ENCODE measurements at places on chromosomes 16 and 17.

GRCh38 chr17:9769036-9769695 lies 22.2 kb downstream of the DHRS7C start:
- no peak for DNase-seq

GRCh38 chr17:46883871-46884520 lies 32.6 kb downstream of the WNT9B start:
- no peak for DNase-seq

- no peak for DNase-seq
These were observed at the start of gene ABCA6 for GRCh38 chr17:69141431-69142174. Gene ABCA6, minus strand, starts transcription at chr17:69141895. Its CDS starts 1,192 bp downstream, at chr17:69140703.

DNA sequence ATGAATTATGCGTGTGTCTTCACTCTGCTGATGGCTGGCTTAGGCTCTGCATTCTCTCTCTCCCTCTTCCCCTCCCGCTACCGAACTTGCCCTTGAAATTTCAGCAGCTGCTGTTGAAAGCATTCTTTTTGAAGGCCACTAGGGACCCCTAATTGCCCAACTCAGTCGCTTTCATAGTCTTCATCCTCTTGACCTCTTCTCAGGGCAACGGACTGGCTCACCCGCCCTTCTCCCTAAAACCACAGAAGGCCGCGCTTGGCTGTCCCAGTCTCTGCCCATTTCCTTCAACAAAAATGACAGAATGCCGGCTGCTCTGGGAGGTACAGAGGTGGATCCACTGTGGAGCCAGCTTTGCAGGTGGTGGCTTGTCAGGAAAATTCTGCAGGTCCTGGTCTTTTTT lies 21.0 kb upstream of the FMNL1 start:
- no peak for DNase-seq

DNA sequence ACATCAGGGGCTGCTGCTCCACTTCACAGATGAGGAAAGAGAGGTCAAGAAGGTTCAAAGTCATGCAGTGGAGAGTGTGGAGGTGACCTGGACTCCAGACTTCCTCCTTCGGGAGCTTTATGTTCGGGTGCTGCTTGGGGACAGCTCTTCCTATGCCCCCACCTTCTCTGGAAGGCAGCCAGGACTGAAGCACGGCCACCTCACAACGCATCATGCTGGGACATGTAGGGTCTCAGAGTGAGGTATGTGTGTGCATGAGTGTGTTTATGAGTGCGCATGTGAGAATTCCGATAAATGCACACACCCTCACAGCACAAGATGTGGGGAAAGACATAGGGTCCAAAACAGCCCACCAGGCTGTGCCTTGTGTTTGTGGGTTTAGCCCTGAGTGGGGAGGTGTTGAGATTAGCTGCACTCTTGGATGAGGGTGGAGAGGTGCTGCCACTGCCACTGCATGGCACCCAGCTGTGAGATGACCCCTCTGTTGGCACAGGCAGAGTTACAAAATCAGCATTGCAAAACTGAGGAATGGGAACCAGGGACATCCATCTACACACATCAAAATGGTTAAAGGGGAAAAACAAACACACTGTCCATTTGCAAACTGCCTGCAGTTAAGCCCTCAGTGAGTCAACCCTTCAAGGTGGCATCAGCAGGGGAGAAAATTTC lies 367.4 kb downstream of the SEC14L1 start:
- DNase-seq: no peak

- no peak for DNase-seq
These were observed 147.5 kb upstream of the CIBAR2 start for GRCh38 chr16:85259832-85260167.

DNA sequence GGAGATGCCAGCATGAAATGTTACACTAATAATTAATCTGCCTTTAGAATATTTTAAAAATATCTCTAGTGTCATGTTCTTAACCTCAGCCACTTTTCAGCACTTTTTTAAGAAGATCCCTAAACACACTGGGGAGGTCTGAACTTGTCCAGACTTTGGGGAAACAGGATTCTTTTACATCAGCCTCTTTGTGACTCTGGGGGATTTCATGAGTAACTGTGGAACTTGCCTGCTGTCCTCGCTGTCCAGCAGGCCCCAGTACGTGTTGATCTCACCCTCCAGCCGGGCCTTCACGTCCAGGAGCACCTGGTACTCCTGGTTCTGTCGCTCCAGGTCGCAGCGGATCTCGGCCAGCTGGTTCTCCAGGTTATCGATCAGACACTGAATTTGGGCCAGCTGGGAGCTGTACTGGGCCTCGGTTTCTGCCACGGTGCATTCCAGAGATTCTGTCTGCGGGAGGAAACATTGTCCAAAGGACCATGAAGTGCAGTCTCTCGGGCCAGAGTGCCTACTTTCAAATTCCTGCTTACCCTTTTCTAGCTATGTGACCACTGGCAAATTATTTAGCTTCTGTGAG lies 5.5 kb downstream of the KRT40 start:
- no peak for DNase-seq

DNA sequence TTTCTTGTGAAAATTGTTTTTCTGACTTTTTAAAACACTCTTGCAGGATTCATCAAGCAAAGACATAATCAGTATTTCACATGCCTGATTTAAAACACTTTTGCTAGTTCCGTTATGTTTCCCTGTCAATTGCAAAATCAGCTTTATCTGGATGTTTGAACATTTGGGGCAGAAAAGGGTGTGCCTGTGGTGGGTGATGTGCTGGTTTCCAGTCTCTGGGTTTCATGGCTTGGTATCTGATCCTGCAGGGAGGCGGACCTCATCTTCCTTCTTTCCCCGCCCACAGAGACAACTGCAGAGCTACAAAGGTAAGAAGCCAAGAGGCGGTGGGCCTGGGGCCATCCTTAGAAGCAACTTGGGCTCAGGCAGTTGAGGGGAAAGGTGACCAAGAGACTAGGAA lies 41.8 kb downstream of the NLRC5 start:
- DNase-seq: no peak

DNA sequence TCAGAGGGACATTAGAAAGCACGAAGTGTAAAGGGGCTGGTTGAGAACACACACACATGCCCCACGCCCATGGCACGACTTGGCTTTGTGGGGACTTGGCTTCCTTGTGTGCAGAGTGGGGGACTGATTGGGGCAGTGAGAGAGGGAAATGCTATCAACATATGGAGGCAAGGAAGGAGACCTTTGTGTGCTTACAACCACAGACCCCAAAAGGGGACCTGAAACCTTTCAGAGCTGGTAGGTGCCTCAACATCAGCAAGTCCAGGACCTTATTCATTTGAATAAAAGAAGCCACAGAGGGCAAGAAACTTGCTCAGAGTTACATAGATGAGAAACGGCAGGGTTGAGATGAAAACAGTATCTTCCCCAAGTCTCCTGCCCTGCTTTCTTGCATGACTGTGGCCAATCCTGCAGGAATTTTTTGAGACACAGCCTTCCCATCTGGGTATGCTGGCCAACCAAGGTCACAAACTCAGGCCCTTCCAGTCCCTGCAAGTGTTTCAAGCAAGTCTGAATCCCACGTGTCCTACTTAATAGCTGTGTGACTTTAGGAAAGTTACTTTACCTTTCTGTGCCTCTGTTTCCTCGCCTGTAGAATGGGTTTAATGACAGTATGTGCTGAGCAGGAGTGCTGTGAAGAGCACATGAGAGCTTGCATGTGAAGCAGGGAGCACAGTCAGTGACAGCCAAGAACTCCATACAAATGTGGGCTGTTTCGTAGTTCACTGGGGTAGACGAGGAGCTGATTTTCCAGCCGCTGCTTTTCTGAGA lies 26.2 kb downstream of the C16orf78 start:
- no peak for DNase-seq

- DNase-seq: no peak
These were observed 19.1 kb upstream of the HEXD start for GRCh38 chr17:82399041-82399441.

- no peak for DNase-seq
These were observed 112.0 kb upstream of the METRNL start for GRCh38 chr17:82967268-82968032.

GRCh38 chr17:60165971-60166370 lies 16.2 kb downstream of the CA4 start:
- DNase-seq: no peak

DNA sequence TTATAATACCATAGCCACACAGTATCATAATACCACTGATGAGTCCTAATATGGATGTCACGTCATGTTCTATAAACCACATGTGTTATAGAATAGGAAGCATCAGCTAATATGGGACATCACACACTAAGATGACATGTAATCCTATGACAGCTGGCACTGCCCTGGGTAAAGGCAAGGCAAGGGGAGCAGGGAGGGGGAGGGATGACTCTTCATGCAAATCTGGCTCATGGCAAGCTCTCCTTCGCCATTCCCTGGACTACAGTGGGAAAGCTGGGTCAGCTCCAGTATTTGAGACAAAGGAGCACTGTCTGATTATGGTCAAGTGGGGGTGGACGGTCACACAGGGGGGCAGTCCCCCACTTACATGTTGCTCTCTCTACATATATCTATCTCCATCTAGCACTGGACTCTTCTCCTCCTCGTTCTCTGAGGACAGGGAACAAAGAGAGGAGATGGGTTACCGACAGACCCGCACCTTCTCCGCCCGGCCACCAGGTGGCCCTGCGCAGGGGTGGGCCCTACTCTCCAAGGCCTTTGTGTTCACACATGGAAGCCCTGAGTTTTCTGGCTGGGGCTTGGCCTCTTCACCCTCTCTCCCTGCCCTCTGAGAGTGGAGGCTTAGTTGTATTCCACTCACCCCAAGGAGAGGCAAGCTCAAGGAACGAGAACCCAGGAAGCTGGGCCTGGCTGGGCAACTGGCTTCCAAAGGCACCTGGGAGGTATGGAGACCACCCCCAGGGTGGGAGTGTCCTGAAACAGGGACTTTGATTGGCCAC lies 23.4 kb upstream of the MPO start:
- DNase-seq: no peak

DNA sequence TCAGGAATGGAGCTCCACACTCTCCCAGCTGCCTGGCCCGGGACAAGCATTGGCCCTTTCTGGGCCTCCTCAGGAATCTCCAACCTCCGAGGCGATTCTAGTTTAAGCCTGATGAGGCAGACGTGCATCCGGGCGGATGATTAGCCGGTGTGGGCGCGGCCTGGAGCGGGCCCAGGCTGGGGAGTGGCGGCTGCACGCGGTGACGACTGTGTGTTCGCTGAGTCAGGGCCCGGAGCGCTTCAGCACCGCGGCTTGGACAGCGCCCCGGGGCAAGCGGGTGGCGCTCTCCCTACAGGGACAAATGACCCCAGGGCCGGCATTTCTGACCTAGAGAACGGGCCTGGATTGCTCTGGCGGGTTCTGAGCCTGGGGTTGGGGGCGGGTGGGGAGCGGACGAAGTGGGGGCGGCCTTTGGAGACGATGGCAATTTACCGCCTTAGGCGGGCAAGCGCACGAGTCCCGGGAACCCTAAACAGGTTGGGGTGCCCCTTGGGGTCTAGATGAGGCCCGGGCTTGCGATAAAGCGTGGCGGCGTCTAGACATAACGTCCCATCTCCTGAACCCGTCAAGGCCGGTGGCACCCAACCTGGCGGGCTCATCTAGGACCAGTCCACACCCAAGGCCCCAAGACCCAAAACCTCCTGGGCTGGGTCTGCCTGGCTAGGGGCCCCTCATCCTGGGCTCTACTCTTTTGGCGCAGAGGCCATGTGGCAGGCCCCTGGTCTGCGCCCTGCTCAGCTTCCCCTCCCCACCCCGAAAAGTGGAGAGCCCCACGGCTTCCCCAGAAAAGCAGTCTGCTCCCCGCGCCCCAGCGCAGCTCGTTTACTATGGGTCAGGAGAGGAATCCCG lies 22.3 kb upstream of the ZNHIT3 start:
- DNase-seq: no peak

- DNase-seq: no peak
These were observed at the start of gene SLC13A2 for GRCh38 chr17:28473542-28473941. Gene SLC13A2, plus strand, starts transcription at chr17:28473644. Its CDS starts 69 bp downstream, at chr17:28473713.

DNA sequence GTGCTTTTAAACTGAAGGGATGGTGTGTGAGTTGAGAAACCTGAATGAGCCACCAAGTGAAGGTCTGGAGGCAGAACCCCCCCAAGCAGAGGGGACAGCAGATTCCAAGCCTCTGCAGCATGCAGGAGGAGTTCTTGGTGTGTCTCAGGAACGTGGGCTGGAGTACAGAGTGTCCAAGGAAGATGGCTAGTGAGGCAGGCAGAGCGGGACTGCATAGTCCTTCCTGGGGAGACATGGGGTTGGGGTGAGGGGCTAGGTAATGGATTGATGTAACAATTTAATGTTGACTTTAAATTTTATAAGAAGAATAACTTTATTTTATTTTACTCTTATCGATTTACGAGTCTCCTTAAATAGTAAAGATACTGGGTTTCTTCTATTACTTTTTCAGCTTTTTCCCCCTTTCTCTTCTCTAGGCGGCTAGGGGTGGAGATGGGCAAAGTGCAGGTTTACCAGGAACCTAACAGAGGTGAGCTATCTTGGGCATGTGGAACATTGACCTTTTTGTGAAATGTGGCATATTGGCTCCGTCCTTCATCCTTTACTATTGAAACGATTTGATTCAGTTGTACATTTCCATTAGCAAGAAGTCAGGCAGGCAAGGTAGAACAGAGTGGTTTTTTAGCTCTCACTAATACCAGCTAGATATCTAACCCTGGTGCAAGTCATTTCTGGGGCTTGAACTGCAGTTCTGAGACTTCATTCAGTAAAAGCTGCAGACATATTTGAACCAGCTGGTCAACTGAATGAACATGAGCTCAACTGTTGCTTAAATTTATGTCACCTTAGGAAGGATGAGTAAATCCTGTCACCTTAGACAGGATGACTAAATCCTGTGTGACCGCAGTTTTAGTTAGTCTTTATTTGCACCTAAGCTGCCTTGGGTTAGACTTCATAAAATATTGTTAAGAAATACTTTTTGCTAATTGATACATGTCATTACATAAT lies 9.2 kb downstream of the PRPSAP2 start:
- no peak for DNase-seq

- no peak for DNase-seq
These were observed 28.5 kb upstream of the TBX2 start for GRCh38 chr17:61371179-61371578.

DNA sequence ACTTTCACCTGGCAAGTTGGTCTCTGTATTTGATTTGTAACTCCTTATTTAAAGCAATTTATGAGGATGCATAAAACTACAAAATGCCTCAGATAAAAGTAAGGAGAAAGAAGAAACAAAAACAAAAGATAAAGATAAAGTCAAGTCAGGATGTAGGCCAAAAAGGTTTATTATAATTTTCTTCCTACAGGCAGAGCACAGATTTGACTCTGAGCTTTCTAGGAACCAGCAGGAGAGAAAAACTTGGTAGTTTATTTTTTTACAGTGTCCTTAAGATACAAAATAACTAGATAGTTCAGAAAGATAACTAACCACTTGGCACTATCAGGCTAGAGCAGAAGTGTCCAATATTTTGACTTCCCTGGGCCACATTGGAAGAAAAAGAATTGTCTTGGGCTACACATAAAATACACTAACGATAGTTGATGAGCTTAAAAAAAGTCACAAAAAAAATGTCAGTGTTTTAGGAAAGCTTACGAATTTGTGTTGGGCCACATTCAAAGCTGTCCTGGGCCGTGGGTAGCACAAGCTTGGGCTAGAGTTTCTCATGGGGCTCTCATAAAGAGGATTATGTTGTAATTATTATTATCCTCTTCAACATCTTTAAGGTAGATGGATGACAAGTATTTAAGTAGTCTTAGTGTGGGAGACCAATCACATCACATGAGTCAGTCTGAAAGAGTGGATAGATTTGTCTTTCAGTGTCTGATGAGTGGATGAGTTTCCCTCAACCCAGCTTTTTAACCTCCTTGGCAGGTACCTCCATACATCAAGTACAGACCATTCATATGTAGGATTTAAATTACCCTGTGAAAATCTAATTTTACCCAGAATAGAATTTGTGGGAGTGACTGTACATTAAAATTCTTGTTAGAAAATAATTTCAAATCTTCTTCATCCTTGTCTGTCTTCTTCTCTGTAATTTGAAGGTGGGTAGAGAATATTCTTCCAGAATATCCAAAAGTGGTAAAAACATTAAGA lies 17.0 kb downstream of the PAFAH1B1 start:
- DNase-seq: no peak
